ENCODE measurements at places on chromosomes 2 and 18.
A peak's percentile ranks its signal among the peaks of the same experiment; 100 is the strongest.

GRCh38 chr2:726169-726568 is 49.0 kb upstream of the TMEM18 start:
- no peak for DNase-seq

DNA sequence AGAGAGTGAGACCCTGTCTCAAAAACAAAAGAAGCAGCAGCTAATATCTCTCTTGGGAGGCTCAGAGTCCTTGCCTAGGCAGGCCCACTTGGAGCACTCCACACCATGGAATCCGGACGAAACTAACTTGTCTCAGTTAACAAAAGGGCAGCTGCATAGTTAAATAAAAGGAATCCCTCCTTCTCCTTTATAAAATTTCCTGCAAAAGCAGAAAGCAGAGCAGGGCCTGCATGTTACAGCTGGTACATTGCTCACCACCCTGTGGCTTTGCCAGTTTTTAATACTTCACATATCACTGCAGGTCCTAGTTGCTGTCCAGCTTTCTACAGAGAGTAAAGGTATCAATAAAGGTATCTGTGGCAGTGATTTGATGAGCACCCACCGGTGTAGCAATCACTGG is 93.6 kb downstream of the ASAP2 start:
- DNase-seq: no peak

- DNase-seq: no peak
Observed at GRCh38 chr2:135685361-135685760, 56.3 kb upstream of the UBXN4 start.

- DNase-seq: peak; percentile 89
Observed at GRCh38 chr2:23452853-23453420, 68.0 kb downstream of the KLHL29 start.

GRCh38 chr18:46577546-46577945 is 79.5 kb downstream of the LOXHD1 start:
- no peak for DNase-seq

DNA sequence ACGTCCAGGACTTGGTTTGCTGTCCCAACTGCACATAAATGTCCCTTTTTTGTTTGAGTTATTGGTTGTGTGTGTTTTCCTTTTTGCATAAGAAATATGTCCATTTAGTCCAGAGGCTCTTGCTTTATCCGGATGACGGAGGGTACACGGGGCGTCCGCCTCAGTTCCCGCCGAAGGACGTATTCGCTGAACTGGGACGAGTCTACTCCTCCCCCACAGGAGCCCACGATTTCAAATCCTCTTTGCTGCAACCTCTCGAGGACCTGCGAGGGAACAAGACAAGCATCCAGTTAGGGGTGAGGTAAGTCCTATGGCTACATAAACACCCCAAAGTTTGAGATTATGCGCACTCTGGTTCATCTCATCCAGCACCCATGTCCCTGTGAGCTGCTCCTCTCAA is 92.7 kb downstream of the KCTD1 start:
- no peak for DNase-seq

GRCh38 chr2:231803501-231804138 is 17.4 kb downstream of the COPS7B start:
- DNase-seq: no peak

DNA sequence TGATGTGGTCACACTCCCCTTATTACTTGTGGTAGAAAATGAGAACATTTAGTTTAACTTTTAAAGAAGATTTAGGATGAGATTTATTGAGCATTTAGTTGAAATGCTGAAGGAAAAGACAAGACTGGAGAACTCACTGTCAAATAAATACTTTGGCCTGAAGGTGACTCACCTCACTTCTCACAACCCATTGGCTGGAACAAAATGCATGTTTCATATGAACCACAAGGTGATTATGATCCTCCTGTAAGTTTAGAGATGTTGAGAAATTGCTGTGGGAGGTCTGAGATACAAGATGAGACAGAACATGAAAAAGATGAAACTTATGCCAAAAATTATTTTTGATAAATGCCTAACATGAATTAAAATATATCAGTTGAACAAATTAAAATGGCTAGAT is 1004.5 kb downstream of the SOCS6 start:
- no peak for DNase-seq
